GM04503 (cell line): ENCODE measurements at places on chromosomes 2 and 18.
A peak's percentile ranks its signal among the peaks of the same experiment; 100 is the strongest.

- no peak for DNase-seq
Observed at GRCh38 chr18:76388891-76389423, 106.1 kb downstream of the ZNF516 start.

GRCh38 chr2:26561918-26562810, 79.0 kb downstream of the CIB4 start:
- no peak for DNase-seq

DNA sequence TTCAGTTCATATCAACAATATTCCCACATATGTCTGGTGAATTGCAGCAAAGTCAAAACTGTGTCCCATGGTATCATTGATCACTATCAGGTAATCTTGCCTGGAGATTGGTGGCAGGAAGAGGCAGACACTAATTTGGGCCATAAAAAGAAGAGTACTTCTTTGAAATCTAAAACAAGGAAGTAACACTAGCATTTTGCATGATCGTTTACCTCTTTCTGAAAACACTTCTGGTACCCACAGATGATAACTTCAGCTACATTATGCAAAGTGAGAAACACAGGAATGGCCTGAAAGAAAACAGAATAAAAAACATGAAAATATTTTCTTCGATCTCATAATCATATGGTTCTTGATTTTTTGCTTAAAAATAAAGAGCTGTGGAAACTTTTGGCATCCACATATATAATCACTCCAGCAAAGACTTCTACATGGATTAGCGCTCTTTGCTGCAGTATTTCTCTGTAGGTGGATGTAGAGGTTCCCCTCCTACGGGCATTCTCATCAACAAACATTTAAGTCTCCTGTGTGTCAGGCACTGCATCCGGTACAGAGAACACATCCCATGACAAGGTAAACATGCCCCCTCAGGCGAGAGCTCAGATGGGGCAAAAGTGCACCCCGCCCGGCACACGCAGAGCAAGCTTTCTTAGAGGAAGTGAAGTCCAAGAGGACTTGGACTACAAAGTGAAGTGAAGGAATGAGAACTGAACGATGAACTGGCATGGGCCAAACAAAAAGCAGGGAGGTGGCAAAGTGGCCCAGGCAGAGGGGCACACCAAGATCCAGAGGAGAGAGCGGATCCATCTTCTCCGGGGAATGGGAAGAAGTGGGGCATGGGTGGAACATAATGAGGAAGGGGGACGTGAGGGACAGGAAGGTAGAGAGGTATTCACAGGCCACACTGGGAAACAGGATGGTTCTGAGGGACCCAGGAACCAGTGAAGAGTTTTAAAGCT, 68.0 kb upstream of the RIOK3 start:
- no peak for DNase-seq

DNA sequence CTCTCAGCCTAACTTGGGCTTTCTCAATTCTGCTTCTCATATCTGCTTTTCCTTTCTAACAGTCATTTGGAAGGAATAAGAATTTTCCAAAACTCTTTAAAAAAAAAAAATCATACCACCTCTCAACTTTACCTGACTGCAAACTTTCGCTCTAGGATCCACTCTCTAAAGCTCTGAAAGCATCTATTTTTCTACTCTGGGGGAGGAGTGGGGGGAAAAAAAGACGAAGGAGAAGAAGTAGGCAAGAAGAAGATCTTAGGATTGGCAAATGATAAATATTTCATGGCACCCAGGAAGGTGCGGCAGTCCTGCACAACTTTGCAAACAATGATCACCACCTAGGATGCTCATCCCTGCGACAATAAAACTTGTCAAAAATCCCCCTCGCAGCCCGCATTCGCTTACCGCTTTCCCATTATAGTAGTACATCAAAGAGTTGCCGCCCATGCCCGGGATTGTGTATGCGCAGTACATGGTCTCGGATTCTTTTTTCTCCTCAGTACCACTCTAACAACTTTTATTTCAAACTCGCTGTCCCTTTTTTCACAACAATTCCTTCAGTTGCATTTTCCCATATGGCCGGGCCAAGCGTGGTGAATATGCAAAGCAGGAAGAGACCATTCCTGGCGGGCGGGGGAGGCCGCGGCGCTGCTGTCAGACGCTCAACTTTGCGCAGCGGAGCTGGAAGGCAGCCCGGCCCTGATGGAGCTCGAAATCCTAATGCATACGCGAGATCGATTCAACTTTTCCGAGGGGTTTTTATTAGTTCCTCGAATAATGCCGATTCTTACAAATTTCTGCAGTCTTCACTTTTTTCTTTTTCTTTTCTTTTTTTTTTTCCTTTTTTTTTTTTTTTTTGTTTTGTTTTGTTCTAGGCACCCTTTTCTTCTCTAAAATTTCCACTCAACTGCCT, 266.5 kb downstream of the TCF4 start:
- DNase-seq = peak; percentile 64

GRCh38 chr2:36451512-36451911, 95.9 kb downstream of the CRIM1 start:
- DNase-seq = no peak

- no peak for DNase-seq
Observed at GRCh38 chr2:217332866-217333265, 473.0 kb upstream of the TNP1 start.

- no peak for DNase-seq
Observed at GRCh38 chr2:146540271-146540932, 1304.4 kb upstream of the ACVR2A start.

- DNase-seq = no peak
Observed at GRCh38 chr18:43775591-43775990, 498.3 kb upstream of the SYT4 start.

- DNase-seq = no peak
Observed at GRCh38 chr2:42879121-42879705, 86.8 kb upstream of the HAAO start.

DNA sequence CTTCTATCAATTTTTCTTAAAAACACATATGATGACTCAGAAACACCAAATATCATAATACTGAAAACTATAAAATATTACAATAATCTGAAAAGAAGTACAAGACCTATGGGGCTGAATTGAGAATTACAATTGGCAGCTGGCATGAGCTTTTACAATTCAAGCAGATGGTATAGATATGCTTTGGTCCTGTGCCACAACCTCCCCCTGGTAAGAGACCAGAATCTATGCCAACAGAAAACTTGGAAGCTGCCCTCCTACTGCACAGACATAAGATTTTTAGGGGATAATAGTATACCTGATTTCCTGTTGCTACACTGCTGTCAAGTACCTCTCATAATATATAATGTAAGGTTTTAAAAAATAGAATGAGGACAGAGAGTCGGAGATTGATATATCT, 46.8 kb upstream of the CDH7 start:
- no peak for DNase-seq

GRCh38 chr2:174914853-174915760, 90.1 kb downstream of the CHN1 start:
- no peak for DNase-seq

DNA sequence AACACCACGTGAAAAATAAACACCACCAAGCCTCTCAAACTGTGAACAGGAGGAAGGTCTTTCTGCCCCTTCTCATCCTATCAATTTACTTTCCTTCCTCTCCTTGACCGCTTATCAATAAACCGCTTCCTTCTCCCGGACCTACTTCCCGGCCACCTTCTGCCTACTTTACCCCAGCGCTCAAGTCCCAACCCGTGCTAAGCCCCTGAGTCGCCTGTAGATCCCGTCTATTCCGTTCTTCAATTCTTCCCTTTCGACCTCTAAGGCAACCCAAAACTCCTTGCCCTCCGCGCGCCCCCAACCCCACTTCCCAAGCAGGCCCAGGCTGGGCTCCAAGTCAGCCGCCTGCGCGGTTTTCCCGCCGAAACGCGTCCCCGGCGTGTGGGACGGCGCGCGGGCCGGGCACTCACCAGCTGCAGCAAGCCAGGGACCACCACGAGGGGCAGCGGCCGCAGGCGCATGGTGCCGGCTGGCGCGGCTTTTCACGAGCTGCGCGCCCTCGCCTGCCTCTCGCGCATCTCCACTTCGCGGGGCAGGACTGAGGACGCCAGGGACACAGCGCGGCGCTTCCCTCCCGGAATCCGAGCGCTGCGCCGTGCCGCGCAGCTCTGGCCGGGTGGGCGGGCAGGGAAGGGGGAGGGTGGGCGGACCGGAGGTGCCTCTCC, at the start of gene NXPH2:
NXPH2 (minus strand) TSS at position 610 of the 665 bp plus-strand sequence; CDS start at position 461, 149 bp downstream.
- DNase-seq = no peak

DNA sequence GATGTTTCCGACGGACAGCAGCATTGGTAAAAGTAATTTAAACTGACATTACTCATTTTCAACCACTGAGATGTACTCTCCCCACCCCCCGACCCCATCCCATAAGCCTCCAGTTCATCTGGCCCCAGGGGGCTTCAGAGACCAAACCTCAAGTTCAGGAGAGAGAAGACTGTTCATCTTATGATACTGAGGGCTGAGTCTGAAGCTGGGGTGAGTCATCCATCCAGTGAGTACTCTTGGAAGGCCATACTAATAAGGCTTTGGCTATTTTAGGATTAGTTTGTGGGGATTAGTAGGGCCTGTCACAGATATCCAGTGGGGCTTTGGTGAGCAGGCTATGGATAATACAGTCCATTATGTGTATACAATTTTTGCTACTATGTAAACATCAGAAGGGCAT, 125.3 kb upstream of the APCDD1 start:
- no peak for DNase-seq

- no peak for DNase-seq
Observed at GRCh38 chr2:8573234-8573941, 108.5 kb upstream of the ID2 start.

DNA sequence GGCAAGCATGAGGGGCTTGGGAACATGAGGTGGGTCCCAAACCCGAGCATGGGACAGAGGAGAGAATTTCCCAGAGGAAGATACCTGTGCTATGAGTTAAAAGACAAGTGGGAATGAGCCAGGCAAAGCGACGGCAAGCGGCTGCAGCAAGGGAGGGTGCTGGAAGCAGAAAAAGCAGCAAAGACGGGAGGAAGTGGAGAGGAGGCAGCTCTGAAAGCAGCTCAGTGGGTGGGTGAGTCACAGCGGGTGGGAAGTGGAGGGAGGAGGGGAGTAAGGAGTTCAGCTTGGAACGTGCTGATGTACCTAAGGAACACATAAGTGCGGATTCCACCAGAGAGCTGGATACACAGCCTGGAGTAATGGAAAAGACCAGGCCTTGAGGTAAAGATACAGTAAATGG, 41.4 kb downstream of the THUMPD2 start:
- no peak for DNase-seq

- no peak for DNase-seq
Observed at GRCh38 chr18:79102886-79103285, 33.7 kb downstream of the ATP9B start.

GRCh38 chr2:202909394-202910192, 1.9 kb downstream of the WDR12 start:
- no peak for DNase-seq

- no peak for DNase-seq
Observed at GRCh38 chr18:57427429-57428201, 7.6 kb upstream of the ONECUT2 start.

DNA sequence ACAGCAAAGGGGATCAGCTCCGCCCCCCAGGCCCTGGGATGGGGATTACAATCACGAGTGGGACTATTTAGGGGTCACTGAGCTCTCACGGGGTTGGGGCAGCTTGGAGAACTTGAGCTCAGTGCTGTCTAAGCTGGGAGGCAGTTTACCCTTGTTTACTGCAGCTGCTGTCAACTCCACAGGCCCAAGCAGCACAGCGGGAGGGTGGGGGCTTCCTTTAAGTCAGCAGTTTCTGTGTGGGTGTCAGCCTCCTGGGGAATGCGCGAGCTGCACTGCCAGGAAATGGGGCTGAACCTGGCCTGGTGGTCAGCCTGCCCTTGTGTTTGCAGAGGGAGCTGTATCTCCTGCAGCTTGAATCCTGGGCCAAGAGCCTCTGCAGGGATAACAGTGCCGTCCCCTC, 29.8 kb downstream of the TOGARAM2 start:
- DNase-seq = no peak

DNA sequence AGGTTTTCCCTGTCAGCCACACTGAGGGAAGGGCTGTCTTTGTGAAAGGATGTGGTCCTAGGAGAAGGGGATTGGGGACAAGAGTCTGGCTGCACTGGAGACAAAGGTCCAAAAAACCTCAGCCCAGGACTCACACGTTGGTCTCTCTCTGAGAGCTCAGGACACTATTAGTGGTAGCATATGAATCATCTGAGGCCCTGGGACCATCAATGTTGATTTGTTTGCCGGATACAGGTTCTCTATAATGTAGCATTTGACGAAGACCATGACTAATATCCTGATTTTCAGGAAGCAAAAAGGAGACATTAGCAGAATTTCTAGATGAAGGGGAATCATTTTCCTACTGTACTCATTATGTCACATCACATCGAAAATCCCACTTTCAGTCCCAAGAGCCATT, 22.2 kb upstream of the DNAH6 start:
- DNase-seq = no peak

DNA sequence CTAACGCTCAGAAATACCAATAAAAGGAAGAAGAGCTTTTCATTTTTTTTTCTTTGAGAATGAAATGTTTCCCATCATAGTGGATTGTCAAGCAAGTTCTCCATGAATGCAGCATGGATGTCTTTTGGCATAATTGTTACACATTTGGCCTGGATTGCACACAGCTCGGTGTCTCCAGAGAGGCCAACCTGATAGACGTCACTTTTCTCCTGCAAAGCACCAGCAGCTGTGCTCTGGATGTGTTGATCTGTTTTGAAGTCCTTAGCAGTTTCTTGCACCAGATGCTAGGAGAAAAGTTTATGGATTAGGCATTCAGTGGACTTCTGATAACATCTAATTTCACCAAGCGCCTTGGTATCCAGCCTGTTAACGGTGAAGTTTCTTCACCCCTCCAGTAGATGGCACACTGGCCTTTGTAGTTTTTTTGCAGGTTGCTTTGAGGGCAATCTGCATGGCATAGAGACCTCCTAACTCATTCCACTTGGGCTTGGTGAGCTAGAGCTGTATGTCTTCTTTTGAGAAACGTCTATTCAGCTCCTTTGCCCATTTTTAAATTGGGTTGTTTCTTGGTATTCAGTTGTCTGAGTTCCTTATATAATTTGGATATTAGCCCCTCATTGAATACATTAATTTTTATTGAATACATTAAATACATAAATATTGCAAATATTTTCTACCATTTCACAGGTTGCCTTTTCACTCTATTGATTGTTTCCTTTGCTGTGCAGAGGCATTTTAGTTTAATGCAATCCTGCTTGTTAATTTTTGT, 59.7 kb downstream of the PTH2R start:
- no peak for DNase-seq

DNA sequence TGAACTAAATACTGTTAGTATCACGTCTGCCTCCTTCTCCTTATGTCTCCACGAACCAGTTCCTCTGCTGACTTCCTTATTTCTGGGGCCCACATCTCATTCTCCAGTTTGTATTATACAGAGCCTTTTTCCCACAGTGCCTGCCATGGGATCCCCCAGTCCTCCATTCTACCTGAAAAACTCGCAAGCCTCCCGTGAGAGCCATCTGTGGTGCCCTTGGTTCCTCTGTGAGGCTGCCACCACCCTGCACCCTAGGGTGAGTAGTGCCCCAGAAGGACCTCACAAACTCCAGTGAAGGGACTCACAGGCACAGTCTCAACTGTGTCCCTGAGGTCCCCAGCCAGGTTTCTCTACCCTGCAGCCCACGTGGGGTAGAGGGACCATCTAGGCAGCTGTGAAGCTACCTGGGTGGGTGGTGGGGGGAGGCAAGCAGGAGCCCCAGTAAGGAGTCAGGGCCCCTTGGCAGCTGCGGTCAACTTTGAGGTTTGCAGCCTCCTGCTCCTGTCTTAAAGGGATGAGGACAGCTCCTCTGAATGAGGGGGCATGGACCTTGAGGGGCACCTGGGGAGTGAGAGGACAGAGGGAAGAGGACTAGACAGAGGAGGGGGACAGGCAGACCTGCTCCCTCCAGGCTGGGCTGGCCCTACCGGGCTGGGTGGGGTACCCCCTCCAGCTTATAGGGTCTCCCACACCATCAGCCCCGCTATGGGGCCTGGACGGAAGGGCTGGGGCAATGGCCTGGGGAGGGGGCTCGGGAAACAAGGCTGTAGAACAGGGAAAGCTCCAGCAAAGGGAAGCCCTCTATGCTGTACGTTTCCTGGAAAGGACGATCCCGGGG, 1.0 kb downstream of the PSTPIP2 start:
- DNase-seq = no peak
